ENCODE measurements at places on chromosomes 2 and 18.
A peak's percentile ranks its signal among the peaks of the same experiment; 100 is the strongest.

DNA sequence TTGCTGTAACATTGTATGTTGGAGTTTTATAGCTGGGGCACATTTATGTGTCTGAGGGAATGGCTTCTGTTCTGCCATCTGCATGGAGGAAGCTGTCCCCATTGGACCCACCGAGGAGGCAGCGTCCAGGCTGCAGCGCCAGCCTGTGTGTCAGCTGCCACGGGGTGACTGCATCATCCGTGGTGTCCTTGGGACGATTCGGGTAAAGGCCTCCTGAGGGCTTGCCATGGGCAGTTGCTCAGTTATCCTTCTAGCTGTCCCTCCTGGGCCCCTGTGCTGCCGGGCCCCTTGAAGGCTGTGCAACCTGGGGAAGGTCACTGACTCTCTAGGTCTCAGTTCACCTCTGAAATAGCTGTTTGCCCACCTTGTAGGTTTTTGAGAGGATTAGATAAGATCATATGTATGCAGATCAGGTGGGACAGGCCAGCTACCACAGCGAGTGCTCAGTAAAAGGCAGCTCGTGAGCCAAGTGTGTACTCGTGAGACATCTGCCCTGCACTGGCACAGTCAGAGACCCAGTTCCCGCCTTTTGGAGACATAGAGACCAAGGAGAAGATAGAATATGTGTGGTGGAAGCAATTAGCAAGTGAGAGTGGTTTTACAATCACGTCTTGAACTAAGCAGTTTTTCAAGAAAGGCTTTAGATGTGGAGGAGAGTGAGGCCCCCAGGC lies 10.6 kb downstream of the LDLRAD4 start:
- DNase-seq, result no peak

DNA sequence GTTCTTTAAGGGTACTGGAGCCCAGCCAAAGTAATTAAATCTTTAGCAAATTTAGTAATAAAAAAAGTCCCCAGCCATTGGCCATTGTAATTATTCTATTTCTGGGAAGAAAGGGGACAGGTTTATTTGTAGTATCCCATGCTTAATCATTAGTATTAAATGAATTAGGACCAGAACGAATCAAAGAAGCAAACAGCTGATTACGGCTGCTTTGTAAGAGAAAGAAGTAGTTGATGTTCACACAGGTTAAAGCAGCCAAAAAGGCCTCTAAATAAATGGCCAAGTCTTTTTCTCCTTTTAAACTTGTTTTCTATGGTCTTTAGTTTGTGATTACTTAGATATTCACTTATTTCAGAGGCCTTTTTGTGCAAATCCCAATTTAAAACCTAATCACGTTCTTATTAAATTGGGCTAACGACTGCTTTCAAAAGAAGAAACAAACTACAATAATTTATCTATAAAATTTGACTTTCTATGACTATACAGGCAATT lies 48.6 kb upstream of the DNAH7 start:
- DNase-seq, result no peak

DNA sequence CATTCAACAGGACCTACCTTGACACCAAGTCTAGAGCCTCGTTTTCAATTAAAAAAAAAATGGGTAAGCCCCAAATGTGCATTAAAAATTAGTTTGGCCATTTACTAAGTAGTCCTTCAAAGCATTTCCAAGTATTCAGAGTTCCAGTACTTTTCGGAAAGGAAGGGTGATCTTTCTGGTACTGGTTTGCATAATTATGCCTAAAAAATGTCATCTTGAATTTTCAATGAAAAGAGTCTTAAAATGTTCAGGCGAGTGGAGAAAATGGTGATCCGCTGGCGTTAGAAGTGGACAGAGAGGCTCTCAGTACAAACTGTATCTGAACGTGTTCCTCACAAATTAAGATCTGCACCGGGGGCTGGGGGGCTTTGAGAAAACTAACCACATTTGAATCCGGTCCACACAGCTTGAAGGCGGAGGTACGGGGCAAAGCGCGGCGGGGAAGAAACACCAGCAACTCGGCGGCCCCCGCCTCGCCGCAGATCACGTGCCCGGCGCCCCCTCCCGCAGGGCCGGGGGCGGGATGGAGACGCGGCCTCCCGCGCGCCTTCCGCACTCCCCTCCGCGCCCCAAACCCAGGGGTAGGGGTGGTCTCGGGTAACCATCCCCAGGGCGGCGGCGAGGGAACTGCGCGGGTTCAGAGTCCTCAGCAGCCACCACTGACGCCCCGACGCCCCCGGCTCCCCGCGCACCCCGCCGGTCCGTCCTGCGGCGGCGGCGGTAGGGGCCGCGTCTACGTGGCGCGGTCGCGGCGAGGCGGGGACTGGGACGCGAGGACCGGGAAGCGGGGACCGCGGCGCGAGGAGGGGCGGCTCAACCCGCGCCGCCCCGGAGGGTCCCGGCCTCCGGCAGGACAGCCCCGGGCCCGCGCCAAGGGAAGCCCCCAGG lies 564 bp downstream of the LPIN2 start:
- peak; percentile 40 for DNase-seq

DNA sequence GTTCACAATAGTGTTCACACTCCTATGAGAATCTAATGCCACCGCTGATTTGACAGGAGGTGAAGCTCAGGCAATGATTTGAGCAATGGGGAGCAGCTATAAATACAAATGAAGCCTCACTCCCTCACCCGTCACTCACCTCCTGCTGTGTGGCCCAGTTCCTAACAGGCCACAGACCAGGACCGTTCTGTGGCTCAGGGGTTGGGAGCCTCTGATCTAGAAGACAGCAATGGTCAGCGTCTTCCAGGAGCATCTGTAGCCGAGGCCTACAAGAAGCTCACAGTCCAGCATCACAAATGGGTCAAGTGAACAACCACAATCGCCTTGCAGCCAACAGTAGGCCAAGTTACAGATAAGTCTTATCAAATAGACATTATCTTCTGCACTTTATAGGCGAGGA lies 110.0 kb upstream of the SLC66A3 start:
- DNase-seq, result no peak

DNA sequence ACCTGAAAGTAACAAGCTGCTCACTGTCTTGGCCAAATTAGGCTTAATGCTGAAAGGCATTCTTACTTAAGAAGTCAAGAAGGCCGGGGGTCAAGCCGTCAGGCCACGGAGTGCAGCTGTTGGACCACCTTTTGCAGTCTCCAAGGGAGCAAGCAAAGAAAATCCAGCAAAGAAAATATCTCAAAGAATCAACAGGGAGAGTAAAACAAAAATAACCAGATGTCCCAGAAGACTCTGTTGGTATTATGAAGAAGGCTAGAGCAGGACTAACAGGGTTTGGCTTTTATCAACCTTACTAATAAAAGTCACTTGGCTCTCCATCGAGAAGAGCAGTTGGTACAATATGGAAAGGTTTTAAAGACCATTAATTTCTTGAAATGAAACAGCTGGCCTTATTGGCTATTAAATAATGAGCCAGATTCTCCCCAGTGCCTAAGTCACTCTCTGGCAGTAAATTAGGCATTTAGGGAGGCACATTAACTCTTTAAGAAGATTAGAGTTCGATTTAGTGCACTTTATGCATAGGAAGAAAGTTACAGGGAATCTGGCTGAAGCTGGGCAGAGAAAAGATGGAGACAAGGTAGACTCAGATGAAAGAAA lies 110.8 kb upstream of the NRP2 start:
- no peak for DNase-seq

DNA sequence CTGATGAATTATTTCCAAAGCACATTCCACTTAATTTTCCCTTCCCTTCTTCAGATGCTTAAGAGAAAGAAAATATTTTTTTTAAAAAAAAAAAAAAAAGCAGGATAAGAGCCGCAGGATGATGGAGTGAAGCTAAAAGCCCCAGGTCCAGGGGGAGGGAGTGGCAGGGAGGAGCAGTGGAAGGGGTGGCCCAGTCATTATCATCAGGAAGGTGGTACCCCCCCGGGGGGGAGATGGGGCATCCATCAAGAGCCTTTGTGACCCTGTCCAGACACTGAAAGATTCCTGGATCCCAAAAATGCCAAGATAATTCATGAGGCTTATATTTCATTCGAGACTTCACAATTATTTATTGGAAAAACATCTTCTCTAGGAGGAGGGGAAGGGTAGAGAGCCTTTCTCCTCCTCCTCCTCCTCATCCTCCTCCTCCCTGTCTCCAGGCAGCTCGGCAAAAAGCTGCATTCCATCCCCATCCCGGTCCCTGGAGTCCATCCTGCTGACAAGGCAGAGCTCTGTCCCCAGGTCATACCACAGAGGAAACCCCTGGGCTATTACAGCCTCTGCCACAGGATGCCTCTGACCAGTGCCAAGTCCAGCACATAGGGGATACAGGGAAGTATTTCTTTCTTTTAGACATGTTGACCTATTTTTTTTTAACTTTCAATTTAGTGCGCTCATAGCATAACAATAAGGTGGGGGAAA lies 125.3 kb downstream of the TWIST2 start:
- no peak for DNase-seq

GRCh38 chr18:71336576-71337210 lies 1047.8 kb downstream of the SOCS6 start:
- no peak for DNase-seq

DNA sequence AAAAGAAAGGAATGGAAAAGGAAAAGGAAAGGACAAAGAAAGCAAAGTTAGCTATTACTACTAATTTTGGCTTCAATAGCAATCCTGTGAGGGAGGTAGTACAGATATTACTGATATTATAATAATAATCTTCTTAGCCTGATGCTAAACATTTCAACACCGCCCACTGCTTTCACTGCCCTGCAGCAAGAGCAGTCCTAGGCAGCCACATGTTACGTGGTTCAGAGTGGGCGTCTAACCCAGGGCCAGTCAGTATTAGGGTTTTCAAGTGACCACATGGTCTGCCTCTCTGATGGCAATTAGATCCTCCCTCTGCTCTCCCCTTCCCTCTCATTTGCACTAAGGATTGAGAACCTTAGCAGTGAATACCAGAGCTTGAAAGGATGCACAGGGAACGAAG lies 83.7 kb upstream of the ZNF397 start:
- no peak for DNase-seq

DNA sequence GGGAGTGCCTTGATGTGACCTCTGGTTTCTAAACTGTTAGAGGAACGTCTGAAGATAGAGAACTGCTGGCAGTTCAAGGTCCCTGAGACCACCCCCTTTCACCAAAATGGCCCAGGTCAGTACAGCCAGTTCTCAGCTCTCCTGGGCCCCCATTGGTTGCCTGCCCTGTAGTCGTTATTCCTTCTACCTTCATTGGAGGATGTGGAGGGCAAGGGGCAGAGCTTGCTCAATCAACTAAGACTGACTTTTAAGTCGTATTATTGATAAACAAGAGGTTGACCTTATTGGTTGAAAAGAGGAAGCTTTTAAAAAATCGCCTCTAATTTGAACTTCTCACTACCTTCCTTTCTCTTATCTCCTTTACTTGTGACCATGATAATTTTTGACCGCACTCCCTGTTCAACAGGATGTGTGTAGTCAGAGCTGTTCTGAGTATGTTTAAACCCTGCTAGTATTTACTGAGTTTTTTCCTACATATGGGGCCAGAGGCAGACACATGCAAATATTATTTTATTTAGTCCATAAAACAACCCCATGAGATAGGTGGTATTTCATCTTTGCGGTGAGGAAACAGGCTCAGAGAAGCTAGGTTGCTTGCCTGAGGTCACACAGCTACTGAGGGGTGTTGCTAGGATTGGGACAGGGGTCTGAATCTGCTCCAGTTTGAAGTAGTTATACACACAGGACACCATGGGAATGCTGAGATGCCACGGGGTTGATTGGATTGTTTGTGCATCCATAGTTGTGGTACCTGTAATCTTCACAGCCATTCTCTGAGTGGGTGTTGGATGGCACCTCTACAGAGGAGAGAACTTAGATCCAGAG lies 65.9 kb downstream of the TMEM247 start:
- DNase-seq, result no peak

DNA sequence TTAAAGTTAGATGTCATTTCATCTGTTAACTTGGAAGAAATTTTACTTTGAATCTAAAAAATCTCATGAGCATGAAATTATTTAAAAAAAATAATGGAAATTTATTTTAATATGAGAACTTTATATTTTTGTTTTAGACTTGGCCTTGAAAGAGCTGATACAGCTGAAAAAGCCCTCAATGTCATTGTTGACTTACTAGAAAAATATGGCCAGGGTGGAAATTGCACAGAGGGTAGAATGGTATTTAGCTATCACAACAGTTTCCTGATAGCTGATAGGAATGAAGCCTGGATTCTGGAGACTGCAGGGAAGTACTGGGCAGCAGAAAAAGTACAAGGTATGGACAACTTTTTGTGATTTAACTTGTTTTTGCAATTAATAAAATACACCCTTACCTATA lies 5.3 kb downstream of the SCRN3 start:
- no peak for DNase-seq

GRCh38 chr2:132669908-132670495 lies at the start of gene LYPD1:
Gene LYPD1 (minus strand): TSS chr2:132670205. CDS start chr2:132669932, 273 bp downstream.
- DNase-seq, result no peak

DNA sequence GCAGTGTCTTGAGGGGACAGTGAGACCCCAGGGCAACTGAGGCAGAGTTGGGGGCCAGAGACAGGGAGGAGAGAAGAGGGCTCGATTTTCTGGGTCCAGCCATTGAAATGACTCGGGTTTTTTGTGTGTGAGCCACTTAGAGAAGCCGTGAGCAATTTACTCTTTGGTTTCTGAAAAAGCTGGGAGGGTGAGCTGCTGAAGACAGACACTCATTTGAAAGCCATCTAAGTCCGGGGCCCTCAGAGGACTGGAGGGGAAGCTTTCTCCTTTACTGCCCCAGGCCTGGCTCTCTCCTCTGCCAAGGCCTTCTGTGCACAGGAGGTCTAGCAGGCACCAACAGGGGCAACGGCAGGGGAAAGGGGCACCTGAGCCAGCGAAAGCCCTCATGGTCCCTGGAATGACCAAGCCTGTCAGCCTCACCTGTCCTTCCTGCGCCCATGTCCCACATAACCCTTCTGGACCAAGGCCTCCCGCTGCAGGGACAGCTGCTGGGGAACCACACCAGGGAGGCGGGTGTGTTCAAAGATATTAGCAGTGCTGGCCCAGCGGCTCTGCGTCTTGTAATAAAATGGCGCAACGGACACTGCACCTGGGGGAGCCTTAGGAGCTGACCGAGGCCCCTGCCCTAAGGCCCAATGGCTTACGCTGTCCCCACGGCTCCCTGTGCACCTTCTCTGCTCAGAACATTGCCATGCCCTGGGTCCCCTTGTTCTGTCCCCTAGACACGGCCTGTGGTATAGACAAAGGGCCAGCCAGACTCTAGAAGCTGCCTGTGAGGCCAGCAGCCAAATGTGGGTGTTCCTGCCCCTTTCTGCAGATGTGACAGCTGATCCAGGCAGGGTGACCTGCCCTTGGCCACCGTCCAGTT lies 45.8 kb downstream of the HS6ST1 start:
- no peak for DNase-seq

DNA sequence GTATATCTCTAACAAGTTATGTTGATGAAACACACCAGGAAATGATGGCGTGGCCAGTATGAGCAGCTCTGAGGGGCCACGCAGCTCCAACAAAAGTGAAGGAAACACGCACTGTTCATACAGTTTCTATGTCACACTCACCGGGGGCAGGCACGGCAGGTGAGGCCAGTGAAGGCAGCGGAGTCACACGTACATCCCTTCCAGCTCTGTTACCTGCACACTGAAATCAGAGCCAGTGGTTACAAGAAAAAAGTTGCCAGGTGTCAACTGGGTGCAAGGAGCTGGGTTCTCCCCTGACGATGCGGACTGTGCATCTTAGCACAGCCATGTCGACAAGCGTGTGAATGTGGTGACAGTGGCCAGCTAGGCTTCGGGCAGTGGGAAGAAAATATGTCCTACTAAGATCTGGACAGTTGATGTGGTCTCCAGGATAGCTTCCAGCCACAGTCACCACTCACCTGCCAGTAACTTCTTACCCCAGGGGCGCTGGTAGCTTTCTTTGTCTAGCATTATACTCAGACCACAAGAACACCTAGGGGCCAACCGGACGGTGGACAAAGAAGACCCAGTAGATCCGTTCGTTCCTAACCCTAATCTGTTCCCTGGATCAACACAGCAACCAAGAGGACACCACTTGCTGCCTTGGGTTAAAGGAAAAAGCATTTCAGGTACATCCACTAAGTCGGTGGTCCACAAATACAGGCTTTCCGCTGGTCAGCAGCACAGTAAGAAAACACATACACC lies 10.1 kb downstream of the HJURP start:
- DNase-seq, result no peak
